ENCODE measurements at places on chromosomes 1 and 21.

GRCh38 chr1:42192106-42192505 lies 27.6 kb upstream of the GUCA2A start:
- DNase-seq = no peak

DNA sequence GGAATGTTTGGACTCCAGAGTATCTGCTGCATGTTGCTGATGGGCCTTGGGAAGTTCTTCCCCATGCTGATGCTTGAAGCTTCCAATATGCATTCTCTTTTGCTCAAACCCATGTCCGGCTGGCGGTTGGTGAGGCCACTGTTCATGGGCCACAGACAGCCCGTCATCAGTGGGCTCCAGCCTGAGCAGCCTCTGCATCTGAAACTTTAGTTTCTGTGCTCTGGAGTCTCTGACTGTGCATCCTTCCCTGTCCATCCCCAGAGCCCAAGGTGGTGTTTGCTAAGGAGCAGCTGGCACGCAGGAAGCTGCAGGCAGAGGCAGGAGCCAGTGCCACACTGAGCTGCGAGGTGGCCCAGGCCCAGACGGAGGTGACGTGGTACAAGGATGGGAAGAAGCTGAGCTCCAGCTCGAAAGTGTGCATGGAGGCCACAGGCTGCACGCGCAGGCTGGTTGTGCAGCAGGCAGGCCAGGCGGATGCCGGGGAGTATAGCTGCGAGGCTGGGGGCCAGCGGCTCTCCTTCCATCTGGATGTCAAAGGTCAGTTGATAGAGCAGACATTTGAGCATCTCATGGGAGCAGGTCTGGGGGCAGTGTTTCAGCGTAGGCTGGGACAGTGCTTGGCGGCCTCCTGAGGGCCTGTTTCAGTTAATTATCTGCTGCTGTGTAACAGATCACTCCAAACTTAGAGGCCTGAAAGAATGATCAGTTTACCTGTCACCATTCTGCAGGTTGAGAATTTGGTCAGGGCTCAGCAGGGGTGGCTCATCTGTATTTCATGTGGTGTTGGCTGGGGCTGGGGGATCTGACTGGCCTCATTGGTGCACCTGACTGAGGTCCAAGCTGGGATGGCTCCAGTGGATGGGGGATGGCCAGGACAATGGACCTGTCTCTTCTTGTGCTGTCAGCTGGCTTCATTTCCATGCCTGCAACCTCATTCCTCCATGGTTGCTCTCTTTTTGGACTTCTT lies 16.6 kb downstream of the OBSCN start:
- peak; percentile 7 for DNase-seq

- no peak for DNase-seq
Measured at GRCh38 chr1:187631381-187631675, 802.6 kb downstream of the PLA2G4A start.

- peak; percentile 71 for DNase-seq
Measured at GRCh38 chr1:52601991-52602855, at the start of gene GPX7. Gene GPX7 (plus strand): TSS chr1:52602371. CDS start chr1:52602410, 39 bp downstream.

DNA sequence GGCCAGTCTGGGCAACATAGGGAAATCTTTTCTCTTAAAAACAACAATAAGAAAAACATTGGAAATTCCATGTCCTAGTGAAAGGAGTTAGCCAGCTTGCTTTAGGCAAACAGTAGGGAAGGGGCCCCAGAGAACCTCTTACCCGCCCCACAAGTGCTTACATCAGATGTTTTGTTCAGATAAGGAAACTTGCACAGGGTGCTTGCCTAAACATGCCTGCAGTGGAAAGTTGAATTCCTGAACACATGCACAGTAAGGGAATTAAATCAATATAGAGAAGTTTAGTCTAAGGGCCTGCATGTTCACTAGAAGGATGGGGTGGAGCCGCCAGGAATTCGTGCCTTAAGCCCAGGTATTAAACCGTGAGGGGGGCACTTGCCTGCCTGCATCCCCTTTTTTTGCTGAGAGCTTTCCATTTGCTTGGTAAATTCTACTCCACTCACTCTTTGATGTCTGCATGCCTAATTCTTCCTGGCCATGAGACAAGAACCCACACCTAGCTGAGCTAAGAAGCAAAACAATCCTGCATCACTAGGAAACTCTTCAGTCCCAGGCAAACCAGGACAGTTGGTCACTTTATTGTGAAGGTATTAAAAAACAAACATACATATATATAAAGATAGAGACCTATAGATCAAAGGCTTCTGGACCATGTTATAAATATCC lies 499.0 kb downstream of the SIPA1L2 start:
- DNase-seq = no peak

DNA sequence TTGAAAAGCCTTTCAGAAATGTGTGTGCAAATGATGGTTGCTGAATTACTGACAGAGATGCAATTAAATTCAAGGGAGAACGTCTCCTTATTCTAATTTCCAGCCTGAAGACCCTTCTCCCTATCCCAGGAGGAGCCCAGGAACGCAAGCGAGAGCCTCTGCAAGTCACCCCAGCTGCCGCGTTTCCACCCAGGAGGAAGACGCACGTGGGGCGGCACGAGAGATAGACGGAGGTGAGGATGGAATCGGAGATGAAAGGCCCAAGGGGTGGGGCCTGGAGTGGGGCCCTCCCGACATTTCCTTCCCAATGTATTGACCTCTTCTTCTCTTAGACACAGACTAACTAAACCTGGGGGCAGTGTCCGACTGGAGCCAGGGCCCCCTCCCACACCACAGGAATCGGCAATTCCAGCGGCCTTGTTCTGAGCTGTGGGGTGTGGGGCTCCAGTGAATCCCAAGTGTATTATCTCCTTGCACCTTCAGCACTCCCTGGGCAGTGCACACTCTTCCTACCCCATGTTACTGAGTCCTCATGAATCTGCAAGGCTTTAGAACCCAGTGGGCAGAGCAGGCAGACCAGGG lies 322.5 kb downstream of the AJAP1 start:
- DNase-seq = no peak

DNA sequence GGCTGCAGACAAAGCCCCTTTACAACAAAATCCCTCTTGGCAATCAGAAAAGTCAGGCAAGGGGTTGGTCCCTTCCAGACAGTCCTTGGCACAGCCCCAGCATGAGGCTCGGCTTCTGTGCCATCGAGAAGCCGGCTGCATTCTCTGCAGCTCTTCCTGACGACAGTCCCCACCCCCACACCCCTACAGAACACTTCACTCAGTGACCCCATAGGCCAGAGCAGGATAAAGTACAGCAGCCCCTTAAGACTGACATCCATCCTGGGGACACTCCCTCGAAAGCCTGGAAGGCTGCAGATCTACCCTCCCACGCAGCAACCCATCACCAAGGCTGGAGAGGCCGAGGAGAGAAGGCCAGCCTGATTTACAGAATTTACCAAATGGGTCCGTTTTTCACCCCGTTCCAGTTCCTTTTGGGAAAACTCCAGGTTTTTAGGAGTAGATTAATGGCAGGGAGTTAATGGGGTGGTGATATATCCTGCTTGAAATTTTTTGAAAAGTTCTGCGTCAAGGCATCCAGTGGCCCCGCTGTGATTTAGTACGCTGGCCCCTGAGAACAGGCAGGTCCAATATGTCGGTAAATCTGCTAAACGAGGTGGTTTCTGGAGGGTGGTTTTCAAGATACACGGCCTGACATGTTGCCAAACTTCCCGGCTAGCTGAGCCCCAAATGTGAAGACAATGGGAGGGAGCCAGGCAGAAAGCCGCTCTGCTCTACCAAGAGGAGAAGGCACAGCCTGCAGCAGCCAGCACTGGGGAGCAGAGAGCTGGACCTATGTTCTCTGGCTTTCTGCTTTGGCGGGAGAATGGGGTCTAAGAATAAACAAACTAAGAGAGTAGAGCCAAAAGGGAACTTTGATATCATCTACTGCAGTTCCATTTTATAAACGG lies 81.7 kb downstream of the SSBP3 start:
- DNase-seq = no peak

- DNase-seq = no peak
Measured at GRCh38 chr1:16340673-16341072, 11.6 kb downstream of the FBXO42 start.

- no peak for DNase-seq
Measured at GRCh38 chr1:28526886-28527285, 21.0 kb downstream of the RCC1 start.

DNA sequence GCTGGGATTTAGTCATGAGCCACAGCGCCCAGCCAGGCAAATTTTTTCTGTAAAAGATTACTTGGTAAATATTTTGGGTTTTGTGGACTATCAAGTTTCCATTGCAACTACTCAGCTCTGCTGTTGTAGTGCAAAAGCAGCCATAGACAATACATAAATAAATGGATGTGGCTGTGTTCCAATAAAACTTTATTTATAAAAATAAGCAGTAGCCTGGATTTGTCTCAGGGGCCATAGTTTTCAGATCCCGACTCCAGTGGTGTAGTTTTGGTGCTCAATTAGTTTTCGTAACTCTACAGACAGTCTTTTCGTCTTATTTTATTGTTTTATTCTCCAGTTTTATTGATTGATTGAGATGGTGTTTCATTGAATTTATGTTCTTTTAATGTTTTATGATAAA lies 80.1 kb upstream of the IVNS1ABP start:
- DNase-seq = no peak

DNA sequence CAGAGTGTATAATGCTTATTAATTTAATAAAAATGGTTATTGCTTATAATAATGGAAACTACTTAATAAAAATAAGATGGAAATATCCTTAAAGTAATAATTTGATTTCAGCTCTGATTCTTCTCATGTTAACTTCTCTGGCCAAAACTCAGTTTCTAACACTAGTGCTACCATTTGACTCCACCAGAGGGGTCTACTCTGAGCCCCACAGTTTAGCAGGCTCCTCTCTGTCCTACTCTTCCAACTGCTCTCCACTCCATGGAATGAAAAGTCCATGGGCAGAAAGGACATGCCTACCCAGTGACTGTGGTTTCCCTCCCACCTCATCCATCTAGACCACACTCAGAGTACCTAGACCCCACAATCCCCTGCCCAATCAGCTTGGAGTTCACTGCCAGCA lies 489.1 kb upstream of the CAMK1G start:
- no peak for DNase-seq

GRCh38 chr21:38363693-38364092 lies 106.9 kb downstream of the KCNJ15 start:
- no peak for DNase-seq

DNA sequence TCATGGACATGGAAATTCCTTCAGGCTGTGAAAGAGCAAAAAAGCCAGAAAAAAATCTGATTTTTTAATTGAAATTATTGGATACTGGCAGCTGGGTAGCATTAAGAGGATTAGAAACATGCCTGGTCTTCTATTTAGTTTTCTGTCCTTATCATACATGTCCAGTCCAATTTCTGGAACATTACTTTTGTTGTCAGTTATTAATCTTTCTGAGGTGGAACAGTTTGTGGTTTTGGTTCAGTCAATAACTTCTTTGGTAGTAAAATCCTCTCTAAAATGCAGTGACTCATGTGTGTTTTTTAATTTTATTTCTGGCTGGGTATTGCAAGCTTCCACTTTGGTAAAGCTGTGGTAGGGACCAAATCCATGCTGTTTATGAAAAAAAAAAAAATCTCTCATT lies 687.0 kb upstream of the ADGRL2 start:
- DNase-seq = no peak

GRCh38 chr1:65334081-65334480 lies 24.7 kb downstream of the DNAJC6 start:
- DNase-seq = no peak

- no peak for DNase-seq
Measured at GRCh38 chr21:31103163-31103562, 64.9 kb upstream of the KRTAP19-8 start.

- no peak for DNase-seq
Measured at GRCh38 chr1:24717887-24718650, 27.2 kb upstream of the CLIC4 start.

DNA sequence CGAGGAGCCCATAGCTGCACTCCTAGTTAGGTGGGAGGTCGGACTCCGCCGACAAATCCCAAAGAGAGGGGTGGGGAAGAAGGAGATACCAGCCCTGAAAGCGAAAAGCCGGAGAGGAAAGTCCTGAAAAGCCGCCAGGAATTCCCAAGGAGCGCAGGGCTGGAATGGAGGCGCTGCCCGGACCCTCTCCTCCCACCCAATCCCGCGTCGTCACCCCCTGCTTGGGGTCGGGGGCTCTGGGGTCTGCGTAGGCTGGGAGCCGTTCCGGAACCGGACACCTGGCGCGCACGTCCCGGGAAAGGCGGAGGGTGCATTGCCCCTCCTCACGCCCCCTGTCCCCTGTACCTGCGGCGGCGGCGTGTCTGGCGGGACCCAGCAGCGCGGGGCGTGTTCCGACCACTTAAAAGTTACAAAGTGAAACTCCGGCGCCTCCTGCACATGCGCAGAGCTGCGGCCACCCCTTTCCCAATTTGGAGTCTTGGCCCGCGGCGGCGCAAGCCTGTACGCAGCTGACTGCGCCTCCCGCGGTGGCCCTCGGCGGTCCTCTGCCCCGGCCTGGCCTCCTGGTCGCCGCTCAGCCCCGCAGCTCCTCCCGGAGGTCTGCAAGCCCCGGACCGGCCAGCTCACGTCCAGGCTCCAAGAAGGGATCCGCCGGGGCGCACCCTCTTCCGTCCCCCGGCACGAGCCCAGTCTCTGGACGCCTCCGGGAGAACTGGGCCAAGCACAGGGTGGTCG lies at the start of gene TMEM63A:
TSS of gene TMEM63A (minus strand) at position 422 of the 735 bp plus-strand sequence. CDS start 4,800 bp downstream, outside the sequence.
- peak; percentile 91 for DNase-seq

- DNase-seq = no peak
Measured at GRCh38 chr21:42223826-42224575, 5.1 kb downstream of the ABCG1 start.

DNA sequence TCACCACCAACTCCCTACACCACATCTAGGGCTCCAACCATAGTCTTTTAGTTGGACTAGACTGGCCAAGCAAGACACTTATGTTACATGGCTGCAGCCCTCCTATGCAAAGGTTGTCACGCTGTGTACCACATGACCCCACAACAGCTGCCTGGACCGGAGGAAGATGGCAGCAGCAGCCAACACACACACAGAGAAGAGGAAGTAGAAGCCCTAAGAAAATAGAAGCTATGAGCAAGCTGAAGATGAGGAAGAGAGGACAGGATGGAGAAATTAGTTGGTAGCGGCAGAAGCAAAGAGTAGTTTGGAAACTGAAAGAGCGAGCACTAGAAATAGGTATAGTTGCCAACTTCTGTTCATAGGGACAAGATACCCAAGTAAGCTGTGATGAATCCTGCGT lies 60.8 kb upstream of the RALGPS2 start:
- DNase-seq = no peak

DNA sequence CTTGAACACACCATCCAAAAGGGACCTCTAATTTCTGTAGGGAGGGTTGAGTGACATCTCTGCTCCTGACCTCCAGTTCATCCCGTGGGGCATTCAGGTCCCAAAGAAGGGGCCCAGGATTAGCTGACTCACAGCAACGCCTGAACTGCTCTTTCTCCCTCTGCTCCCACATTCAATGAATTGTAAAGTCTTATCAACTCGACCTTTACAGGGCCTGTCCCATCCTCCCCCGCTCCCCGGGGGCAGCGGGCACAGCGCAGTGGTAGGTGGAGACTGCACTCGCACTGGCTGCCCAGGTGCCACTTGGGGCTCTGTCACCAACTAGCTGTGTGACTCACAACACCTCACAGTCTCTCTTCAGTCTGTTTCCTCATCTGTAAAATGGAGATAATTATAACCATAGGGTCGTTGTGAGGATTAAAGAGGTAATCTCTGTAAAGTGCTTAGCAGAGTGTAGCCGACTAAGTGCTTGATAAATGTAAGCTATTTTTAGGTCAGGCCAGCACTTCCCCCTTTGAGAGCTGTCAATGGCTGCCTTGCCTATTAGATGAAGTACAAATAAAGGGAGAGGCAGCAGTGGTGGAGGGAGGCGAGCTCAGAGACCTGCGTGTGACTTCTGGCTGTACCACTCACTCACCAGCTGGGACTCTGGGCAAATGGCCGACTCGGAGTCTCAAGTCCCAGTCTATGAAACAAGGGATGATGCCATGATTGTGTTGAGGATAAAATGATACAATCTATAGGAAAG lies 637 bp upstream of the MYBPHL start:
- DNase-seq = no peak

- no peak for DNase-seq
Measured at GRCh38 chr21:15592271-15592860, 137.4 kb upstream of the USP25 start.
